ENCODE measurements at places on chromosomes 11 and 22.

DNA sequence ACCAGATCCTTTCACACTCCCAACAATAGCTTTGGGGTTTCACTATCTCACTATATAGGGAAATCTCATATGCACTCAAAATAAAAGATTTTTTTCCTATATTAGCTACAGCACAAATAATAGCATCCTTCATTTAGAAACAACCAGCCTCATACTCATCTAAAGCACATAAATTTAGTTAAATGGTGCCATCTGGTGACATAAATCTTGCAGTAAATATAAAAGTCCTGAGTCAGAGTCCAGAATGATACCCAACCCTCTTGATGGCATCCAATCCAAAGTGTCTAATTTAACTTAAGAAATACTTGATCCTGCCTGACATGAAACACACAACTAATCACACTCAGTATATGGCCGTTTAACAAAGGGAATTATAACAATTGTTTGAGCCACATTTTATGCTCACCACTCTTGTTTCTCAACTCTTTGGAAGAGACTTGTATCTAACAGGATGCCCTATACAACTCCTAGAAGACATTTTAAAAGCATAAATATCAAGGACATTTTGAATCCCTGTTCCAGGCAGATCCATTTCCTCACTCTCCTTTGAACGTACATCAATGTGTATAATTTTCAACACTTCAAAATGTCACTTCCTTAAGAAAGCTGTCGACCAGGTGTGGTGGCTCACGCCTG lies 36.2 kb downstream of the DLG2 start:
- DNase-seq = no peak

- DNase-seq = no peak
Measured at GRCh38 chr11:70326365-70326811, 55.9 kb downstream of the PPFIA1 start.

GRCh38 chr11:92111287-92111686 lies 113.3 kb upstream of the FAT3 start:
- no peak for DNase-seq

GRCh38 chr11:8207080-8208000 lies 38.5 kb upstream of the RIC3 start:
- DNase-seq = no peak

DNA sequence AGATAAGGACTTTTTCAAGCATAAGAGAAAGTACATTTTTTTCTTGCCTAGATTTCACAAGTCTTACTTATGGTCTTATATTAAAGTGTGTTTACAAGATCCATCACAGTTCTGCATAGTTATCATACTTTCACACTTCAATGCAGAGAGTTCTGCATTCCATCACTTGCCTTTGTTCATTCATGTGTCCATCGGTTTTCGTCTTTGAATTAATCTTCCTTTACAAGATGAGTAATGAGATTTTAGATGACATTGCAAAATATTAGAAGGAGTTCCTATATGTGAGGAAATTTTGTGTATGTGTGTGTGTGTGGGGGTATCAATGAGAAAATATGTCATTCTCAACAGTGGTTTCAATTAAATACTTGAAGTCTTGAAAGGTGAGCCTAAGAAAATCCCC lies 98.1 kb upstream of the GUCY1A2 start:
- DNase-seq = no peak

DNA sequence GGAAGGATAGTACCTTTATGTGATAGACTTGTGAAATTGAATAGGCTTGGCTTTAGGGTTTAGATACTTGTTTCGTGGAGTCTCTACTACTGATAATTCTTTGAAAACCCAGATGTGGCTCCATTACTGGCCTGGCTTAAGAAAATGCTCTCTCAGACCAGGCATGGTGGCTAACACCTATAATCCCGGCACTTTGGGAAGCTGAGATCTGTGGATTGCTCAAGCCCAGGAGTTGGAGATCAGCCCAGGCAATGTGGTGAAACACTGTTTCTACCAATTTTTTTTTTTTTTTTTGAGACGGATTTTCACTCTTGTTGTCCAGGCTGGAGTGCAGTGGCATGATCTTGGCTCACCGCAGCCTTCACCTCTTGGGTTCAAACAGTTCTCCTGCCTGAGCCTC lies 40.9 kb downstream of the ATG13 start:
- no peak for DNase-seq

DNA sequence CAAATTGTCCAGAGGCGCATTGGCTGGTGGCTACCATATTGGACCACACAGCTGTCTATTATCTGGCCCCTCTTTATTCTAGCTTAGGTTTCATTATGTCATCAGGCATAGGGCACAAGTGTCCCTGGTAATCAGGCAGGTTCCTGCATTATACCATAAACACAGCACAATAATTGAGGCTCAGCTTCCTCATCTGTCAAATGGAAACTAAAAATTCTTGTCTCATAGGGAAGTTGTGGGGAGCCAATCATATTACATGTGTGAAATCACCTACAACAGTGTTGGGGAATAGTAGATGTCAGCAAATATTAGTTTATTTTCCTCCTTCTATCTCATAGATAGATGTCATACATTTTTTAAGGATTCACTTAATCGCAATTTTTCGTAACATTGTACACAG lies 231.0 kb upstream of the SORL1-AS1 start:
- DNase-seq = no peak

- no peak for DNase-seq
Measured at GRCh38 chr22:20316217-20316843, 3.5 kb downstream of the DGCR6L start.

DNA sequence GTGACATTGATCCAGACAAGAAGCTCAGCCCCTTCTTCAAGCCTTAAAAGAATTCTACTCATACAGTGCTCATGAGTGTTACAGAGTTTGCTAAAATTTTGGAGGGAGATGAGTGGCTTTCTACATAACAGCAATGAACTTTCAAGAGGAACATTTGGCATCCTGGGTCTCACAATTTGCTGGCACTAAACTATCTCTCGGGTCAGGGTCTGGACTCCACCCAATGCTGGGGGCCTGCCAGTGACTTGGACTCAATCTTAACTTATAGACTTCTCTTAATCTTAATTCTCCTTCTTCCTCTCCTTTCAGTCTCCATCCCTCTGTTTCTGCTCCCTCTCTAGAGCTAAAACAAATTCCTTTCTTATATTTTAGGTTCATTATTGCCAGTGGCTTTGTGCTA lies 317.9 kb downstream of the TMEM135 start:
- DNase-seq = no peak
